Glutamatergic neuron (in vitro differentiated cells): ENCODE measurements at places on chromosomes 3 and 15. TPM values are rescaled to one million over a fixed set of nuclear protein-coding genes. Genes with fewer than 3 reads are reported as not detected.

DNA sequence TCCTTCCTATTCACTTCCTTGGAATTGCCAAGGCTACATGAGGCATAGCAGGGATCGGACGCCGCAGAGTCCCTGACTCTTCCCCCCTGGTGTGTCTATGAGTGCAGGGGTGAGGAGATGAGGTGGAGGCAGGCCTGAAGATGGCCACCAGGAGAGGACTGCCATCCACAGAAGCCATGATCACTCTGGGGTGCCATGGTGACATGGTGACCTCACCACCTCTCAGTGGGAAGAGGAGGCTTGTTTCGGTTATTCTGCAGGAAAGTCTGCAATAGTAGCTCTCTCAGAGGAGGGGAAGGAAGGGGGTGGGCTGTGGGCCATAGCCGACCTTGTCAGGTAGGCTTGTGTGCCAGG is 57.0 kb upstream of the LIMD1 start:
- peak overlapping the region; percentile 96 for H3K27ac ChIP-seq
- no peak for DNase-seq
- H3K36me3 ChIP-seq: no peaks in the 10 kb centered on the region
- no peaks in the 10 kb centered on the region for H3K27me3 ChIP-seq
- H3K4me3 ChIP-seq: peak overlapping the region; percentile 25
- H3K4me1 ChIP-seq: peaks cover 27% of the 10 kb centered on the region

- H3K4me3 ChIP-seq: no peak overlapping the region
- DNase-seq: no peak
- no peaks in the 10 kb centered on the region for H3K36me3 ChIP-seq
Measured at GRCh38 chr15:37072181-37072580, 28.2 kb downstream of the MEIS2 start.

- peaks cover 2% of the 10 kb centered on the region for H3K27me3 ChIP-seq
- no peak overlapping the region for H3K4me3 ChIP-seq
- no peaks in the 10 kb centered on the region for H3K4me1 ChIP-seq
- H3K27ac ChIP-seq: no peak overlapping the region
Measured at GRCh38 chr3:58683001-58683458, 16.5 kb upstream of the FAM3D start.

- H3K36me3 ChIP-seq: no peaks in the 10 kb centered on the region
- H3K27ac ChIP-seq: no peak overlapping the region
- DNase-seq: no peak
Measured at GRCh38 chr3:113495035-113495434, 19.9 kb downstream of the SPICE1 start.

Gene CNTN6
- 23.2 TPM for total RNA-seq

Gene GHRL
- 0.64 TPM for total RNA-seq
